ENCODE measurements at places on chromosomes 12 and 14.
A peak's percentile ranks its signal among the peaks of the same experiment; 100 is the strongest.

- no peak for DNase-seq
Measured at GRCh38 chr14:99080306-99080705, 191.7 kb downstream of the BCL11B start.

- DNase-seq: no peak
Measured at GRCh38 chr12:91381309-91381804, 198.7 kb upstream of the DCN start.

GRCh38 chr14:100135073-100135472 lies 24.4 kb downstream of the DEGS2 start:
- DNase-seq: no peak

DNA sequence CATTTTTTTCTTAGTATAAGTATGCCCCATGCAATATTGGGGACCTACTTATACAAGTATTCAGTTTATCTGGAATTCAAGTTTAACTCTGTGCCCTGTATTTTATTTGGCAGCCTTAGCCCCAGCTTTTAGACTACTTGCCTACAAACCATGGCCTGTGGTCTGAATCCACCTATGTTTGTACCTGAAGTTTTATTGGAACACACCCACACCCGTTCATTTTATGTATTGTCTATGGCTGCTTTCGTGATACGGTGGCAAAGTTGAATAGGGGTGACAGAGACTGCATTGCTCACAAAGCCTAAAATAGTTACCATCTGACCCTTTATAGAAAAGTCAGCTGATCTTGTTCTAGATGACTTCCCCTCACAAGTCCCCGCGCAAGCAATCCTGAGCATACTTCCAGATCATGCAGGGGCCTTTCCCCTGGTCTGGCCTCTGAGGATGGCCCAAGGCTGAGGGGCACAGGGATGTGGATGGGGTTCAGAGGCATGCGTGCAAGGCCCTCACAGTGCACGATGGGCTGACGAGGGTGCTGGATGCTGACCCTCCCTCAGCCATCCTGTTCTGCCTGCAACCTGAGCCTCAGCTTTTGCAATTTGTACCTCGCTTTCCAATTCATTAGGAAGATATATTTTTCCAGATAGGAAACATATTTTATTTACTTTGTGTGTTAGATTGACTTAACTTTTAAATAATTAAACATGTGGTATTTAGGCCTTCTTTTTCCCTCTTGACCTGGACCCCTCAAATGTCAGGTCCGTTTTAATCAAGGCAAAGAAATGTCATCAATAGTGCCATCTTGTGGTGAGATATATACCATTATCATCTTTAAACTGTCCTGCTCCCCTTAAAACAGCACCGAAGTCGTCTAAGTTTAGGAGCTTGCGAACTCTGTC lies 527.3 kb upstream of the CCDC196 start:
- peak; percentile 55 for DNase-seq

GRCh38 chr12:68065687-68066086 lies 76.4 kb downstream of the IFNG-AS1 start:
- DNase-seq: no peak

DNA sequence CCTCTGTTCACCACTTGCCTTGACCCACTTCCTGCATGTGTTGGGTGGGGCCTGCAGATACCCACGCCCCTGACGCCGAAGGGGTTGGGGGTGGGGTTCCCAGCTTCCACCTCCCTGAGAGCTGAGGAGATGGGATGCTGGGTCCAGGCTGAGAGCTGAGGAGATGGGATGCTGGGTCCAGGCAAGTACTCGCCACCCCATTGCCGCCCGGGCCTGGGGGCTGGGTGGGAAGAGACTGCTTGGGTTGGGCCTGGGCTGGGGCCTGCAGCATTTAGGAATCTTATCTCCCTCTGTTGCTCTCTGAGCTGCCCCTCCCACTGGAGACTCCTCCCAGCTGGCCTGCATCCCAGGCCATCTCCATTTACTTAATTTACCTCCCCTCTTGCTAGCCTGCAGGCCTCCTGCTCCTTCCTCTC lies 17.4 kb downstream of the TEAD4 start:
- no peak for DNase-seq

DNA sequence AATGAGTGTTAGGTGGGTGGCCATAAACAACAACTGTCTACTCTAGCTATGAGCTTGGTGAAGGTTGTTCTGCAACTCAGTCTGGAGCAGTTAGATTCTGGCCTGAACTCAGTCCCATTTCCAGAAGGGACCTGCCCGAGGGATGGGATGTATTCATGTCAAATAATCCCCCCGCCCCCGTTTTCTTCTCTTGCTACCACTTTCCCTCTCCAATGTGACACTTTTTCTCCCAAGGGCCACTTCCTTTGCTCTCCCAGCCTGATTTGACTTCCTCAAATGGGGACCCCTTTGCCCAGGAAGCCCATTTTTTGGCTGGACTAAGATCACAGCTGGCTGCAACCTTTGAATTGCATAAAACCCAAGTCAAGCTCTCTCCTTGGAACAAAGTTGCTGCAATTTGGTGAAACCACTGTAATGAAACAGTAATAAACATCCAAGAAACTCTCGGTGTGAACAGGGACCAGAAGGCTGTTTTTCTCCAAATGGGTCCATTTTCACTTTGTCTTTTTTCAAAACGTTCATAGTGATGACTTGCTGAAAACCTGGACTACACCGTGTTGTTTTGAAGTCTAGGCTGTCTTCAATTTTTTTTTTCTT lies 137.2 kb upstream of the GSC start:
- no peak for DNase-seq

DNA sequence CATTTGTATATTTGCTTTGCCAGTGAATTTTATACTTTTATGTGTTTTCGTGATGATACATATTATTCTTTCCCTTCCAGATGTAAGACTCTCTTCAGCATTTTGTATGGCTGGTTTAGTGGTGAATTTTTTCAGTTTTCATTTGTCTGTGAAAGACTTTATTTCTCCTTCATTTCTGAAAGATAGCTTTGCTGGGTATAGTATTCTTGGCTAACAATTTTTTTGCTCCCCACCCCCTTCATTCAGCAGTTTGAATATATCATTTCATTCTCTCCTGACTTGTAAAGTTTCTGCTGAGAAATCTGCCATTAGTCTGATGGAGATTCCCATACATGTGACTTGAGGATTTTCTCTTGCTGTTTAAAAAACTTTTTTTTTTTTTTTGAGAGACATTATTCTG lies 72.8 kb downstream of the ERC1 start:
- no peak for DNase-seq

GRCh38 chr14:69768873-69769272 lies 1.9 kb downstream of the SRSF5 start:
- DNase-seq: no peak

DNA sequence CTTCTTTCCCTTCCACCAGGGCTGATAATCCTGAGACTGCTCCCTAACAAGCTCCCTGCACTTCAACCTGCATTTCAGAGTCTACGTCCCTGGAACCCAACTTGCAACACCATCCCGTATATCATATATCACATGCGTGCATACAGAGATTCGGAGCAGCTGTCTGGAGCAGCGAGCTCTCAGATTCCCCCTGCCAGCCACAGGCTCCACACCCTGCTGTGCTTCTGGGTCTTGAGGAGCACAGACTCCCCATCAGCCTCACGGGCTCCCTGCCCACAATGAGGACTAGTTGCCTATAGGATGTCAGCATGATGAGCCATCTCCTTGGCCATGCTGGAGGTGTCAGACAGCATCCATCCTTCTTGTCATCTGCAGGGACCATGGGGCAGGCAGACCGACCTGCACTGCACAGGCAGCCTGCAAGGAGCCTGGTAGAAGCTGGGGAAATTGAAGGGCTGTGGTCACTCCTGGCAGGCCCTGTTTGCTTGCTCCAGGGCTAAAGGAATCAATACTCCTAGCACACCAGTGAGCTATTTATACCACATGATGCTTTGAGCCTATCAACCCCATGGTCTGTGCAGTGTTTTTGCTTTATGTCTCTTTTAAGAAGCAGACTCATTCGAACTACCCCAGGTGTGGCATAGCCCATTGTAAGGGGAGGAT lies 19.6 kb upstream of the HDAC7 start:
- no peak for DNase-seq

GRCh38 chr12:96347130-96347699 lies 53.0 kb downstream of the CDK17 start:
- no peak for DNase-seq

DNA sequence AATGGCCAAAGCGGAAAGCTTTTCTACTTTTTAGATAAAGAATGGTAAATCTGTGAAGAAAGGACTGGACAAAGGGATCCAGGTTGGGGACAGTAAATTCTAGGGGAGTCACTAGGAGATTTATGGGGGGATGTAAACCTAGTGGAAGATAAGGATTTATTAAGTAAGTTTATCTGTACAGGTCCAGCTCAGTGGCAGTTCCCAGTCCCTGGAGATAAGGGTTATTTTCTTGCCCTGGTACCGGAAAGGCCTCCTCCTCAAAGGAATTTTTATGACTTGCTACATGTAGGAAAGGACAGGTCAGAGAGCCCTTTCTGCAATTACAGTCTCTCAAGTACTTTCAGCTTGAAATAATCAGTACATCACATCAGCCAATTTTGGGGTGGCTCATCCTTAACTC lies 72.6 kb upstream of the BICD1 start:
- no peak for DNase-seq

- DNase-seq: no peak
Measured at GRCh38 chr14:68368850-68369249, 424.0 kb downstream of the ZFP36L1 start.

- no peak for DNase-seq
Measured at GRCh38 chr12:109255377-109255776, 53.7 kb downstream of the FOXN4 start.

- no peak for DNase-seq
Measured at GRCh38 chr12:56038022-56038655, 3.6 kb upstream of the RPS26 start.

GRCh38 chr14:44701563-44702263 lies 194.6 kb upstream of the FSCB start:
- DNase-seq: no peak

DNA sequence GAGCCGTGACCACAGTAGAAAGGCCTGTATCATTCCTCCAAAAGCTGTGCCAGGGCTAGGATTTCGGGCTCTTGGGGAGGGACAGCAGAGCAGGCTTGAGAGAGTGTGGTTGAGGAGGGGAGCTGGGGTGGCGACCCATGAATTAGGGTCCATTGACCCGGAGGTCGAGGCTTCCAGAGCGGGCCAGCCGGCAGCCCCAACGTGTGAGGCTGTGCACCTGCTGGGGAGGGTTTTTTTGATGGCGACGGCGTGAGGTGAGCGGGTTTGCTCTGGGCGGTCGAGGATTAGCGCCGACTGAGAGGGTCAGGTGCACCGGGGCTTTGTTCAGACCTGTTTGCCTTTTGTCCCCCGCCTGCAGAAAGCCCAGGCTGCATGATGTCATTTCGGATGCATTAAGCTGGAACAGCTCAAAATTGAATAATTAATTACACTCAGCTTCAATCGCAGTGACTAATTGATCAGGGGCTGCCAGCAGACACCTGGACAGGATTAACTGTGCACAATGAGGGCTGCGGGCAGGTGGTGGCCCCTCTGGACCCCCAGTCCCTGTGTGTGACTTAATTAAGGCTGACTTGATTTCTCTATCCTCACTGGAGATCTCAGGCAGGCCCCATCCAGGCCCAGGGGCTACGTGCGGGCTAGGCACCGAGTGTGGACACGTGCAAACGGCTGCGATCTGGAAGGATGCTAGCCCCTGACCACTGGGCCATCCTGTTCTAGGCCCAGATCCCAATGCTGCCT lies 42.1 kb upstream of the MEG3 start:
- no peak for DNase-seq

- no peak for DNase-seq
Measured at GRCh38 chr14:58701604-58702003, 63.8 kb downstream of the DACT1 start.

GRCh38 chr12:48075832-48076231 lies 30.0 kb downstream of the SENP1 start:
- DNase-seq: no peak

GRCh38 chr12:7935590-7936581 lies at the start of gene SLC2A3:
Gene SLC2A3, minus strand, starts transcription at chr12:7936187. Its CDS starts 153 bp downstream, at chr12:7936034.
- DNase-seq: peak; percentile 88

All from naive thymus-derived CD8-positive, alpha-beta T cell (primary cell).